ENCODE measurements at places on chromosomes 5 and 9.

DNA sequence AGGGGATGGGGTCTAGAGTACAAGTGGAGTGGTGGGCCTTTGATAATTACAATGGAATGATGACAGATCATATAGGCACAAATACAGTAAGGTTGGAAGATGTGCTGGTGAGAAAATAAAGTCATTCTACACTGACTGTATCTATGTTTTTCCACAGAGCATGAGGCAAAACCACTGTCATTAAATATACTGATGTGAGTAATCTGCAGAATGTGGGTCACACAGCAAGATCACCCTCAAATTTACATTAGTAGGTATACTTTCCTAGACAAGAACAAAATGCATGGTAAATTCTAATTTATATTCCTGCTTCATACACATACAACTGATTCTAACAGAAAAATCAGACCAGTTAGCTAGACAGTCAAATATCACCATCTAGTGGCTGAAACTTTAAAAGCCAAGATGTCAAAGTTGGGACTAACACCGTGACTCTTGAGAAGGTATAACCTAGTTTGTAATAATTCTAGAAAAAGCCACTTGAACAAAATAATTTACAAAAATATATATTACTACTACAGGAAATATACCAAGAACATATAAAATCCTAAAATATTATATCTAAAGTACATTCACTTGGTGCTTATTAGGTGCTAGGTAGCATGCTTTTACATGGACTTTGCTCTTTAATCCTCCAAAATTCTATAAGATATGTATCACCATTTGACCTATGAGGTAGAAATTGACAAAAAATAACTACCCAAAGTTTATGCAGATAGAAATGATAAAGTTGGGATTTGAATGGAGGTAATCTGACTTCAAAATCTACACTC lies 19.5 kb downstream of the TTC33 start:
- DNase-seq: no peak

DNA sequence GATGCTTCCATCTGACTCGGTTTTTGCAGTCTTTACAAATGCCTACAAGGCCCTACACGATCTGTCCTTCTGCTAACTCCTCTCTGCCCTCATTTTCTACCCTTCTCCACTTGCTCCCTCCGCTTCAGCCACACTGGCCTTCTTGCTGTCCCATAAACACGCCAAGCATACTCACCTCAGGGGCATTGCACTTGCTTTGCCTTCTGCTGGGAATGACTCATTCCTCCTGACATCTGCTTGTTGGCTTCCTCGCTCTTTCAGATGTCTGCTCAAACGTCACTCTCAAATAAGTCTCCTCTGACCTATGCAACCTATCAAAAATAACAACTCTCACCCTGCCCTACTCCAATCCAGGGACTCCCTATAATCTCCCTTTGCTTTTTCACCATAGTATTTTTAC lies 28.2 kb downstream of the CDC25C start:
- no peak for DNase-seq

DNA sequence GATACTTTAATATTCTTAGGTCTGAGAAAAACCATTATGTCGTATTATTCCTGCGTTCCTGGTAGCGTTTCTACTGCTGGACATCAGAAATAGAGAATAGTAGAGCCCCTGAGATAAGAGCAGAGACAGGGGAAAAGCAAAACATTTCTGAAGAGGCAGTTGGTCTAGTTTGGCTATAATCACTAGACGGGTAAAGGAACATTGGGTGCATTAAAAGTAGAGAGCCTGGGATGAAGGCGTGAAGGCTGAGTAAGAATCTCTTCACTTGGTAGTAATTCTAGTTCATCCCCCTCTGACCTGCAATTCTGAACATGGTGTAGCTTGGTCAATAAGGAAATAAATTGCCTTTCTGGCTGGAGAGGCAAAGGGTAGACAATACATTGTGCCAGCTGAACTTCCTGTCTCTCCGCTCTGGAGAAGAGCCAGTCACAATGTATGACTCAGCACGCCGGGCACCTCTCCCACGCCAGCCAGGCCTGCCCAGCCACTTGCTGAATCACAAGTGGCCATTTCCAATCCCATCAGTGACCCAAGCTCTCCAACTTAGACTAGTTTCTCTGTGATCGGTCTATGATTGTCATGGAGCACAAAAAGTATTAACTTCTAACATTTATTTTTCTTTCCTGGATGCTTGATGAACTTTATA lies 75.4 kb downstream of the STK32A start:
- no peak for DNase-seq

- DNase-seq: no peak
Observed at GRCh38 chr9:89805571-89806292, 200.9 kb downstream of the GADD45G start.

- no peak for DNase-seq
Observed at GRCh38 chr5:36928947-36929346, 52.4 kb downstream of the NIPBL start.

Measured in stimulated activated CD4-positive, alpha-beta T cell treated with anti-CD3 and anti-CD28 coated beads, Interleukin-2, amount 100 ng/mL, for 48 hours (primary cell).